ENCODE measurements at places on chromosomes 5 and 9.

GRCh38 chr5:11504886-11505193 is 399.4 kb downstream of the CTNND2 start:
- no peak for DNase-seq

DNA sequence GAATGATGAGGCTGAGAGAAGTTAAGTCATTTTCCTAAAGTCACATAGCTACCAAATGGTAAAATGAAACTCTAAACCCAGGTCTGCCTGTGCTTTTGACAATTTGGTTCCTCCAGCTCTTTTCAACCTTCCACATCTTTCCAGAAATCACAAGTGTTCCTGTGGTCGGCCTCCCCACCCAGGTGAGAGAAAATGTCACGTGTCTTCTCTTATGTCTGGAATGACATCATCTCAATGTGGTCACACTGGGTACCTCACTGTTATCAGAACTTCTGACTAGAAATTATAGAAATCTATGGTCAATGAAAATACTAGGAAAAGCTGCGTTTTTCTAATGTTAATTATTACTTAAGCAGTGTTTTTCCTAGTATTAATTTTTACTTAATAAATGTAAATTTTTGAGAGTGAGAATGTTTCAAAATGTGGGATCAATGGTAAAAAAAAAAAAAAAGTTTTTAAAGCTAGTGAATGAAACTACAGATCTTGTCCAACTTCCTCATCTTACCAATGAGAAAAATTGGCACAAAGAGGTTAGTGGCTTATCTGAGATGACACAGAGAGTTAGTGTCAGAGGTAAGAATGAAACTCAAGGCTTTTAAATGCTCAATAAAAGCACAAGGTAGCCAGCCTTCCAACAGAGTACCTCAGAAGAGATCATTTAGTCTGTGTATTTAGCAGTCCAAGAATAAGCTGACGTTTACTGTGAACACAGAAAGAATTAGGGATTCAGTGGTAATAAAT is 228.7 kb upstream of the NR4A3 start:
- DNase-seq = no peak

DNA sequence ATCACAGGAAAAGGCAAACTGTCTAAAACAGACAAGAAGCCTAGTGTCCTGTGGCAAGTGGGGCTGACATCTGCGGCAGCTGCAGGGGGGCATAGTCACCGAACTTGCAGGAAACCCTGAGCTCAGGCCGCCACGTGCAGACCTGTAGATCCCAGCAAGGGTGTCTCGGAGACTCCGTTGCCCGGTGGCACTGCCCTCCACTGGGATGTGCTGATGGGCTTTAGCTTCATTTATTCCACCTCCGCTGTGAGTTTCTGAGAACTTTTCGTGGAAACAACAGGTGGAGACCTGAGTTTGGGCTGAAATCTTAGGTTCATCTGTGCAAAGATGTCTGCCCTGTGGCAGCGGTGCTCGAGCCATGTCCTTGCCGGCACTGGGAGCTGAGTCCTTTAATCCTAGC is 22.1 kb downstream of the CEP72 start:
- no peak for DNase-seq

DNA sequence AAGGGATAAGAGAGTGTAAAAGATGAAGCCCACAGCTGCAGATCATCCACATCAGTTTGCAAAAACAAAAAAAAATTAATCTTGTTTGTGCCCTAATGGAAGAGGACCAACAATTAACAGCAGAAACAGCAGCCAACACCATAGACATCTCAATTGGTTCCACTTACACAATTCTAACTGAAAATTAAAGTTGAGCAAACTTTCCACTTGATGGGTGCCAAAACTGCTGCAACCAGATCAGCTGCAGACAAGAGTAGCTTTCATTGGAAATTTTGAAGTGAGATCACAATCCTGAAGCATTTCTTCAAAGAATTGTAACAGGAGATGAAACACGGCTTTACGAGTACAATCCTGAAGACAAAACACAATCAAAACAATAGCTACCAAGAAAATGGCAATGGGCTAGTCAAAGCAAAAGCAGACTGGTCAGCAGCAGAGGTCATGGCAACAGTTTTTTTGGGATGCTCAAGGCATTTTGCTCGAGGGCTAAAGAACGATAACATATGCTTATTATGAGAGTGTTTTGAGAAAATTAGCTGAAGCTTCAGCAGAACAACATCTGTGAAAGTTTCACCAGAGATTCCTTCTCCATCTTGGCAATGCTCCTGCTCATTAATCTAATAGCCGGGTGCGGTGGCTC is 4.1 kb upstream of the RBM27 start:
- no peak for DNase-seq

DNA sequence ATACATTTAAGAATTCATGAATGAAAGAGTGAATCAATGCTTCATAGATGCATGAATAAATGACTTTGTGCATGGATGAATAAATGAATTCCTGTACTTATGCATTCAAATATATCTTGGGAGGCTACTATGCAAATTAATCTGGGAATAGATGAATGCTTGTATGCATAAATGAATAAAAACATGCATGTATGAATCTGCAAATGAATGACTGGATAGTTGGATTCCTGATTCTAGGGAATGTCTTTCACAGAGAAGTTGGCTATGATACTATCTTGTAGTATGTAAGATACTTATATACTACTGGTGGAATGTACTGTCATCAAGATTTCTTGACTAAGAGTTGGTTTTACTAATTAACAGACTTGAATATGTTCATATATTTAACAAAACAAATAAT is 75.3 kb upstream of the ASTN2 start:
- DNase-seq = no peak

DNA sequence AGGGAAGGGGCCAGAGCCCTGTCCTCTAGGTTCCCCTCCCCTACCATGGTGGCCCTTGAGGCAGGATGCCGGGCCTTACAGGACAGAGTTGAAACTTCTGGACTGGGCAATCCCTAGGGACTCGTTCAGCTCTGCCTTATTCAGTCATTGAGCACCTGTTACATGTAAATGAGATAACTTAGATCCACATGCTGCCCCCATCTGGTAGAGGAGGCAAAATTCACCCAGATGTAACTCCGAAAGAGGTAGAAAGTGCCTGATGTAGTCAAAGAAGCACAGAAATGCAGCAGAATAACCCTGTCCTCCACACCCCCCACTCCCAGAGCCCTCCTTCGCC is 1.5 kb downstream of the GGTA1 start:
- DNase-seq = peak; percentile 78

GRCh38 chr5:73254642-73255041 is 81.6 kb downstream of the TMEM174 start:
- DNase-seq = no peak

DNA sequence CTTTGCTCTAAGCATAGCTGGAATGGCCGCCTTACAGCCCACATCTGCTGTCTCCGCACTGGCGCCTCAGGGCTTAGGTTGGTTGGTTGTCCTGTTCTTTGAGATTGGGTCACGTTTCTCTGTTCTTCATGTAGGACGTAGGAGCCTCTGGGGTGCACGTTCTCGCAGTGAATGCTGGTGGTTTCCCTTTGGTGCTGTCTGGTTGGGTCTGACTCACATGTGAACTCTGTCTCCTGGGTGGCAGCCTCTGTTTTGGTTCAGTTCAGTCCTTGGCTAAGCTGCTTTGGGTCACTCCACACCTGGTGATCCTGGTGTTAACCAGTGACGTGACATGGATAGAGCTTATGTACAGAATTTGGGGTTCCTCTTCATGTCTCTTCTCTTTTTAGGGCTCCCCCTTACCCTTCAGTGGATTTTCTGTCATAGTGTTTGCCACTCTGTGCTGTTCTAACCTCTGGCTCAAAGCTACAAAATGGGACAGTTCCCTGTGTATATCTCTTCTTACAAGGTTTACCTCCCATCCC is 12.6 kb upstream of the LPCAT1 start:
- DNase-seq = no peak

GRCh38 chr5:81850501-81851357 is 99.8 kb upstream of the SSBP2 start:
- DNase-seq = no peak

DNA sequence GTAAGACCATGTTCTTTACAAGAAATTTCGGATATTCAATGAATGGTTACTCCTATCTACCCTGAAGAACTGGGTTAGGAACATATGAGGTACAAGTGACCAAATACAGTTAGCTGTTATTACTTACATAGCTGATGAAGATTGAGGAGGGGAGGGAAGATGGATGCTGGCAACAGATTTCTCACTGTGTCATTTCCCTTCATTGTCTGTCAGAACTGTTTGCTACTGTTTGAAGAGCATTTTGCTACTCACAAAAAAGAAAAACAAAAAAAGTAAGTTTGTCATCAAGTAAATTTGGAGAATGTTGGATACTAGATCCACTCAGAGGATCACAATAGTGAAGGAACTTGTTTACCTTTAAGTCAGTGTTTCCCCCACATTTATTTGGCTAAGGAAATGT is 53.7 kb downstream of the ENC1 start:
- DNase-seq = no peak

GRCh38 chr5:69156456-69156855 is 10.5 kb upstream of the CCNB1 start:
- DNase-seq = no peak

GRCh38 chr9:117080765-117081390 is 334.0 kb downstream of the ASTN2 start:
- DNase-seq = no peak

GRCh38 chr9:119991797-119992196 is 588.2 kb downstream of the CDK5RAP2 start:
- no peak for DNase-seq

DNA sequence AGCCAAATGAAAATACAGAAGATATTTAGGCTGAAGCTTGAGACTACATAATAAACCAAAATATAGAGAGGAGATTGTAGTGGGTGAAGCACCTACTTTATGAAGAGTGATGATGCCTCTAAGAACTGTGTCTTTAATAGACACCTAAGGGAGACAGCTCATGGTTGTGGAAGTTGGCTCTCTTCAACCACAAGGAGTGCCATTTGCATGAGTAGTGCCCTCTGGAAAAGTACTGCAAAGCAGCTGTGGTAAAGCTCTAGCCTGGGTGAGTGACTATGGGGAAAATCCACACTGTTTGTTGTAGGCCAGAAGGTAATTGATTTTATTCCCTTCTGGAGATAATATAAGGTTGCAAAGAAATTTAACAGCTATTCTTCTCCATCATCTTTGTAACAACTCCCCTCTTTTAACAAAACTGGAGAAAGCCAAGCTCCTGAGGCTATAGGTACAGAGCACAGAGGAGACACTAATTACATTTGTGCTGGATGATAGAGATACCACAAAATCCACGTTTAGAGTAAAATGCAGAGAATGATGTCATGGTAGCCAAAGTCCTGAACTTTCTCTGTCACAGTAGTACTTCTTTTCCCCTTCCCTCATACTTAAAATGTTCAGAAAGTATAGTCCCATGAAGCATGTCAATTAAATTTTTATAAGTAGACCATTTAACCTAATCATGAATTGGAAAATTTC is 122.8 kb downstream of the STARD4 start:
- no peak for DNase-seq

- no peak for DNase-seq
Measured at GRCh38 chr9:97524424-97524823, 23.0 kb downstream of the TMOD1 start.

DNA sequence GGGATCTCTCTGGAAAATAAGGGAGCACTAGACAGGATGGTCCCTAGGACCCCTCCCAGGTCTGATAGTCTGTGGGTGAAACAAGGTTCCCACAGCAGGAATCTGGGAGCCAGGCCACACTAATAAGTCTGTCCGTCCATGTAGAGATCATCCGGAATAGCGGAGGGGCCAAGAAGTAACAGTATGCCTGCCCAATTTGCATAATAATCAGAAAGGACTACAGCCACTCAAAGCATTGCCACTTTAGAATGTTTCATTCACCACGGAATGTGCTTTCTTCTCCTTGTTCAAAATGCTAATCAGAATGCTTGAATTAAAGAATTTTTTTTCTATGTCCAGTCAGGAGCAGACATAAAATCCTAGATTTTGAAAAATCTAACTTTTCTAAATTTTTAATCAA is 254.9 kb downstream of the ACTL7B start:
- no peak for DNase-seq

- DNase-seq = no peak
Measured at GRCh38 chr5:175623088-175623487, 34.8 kb upstream of the HRH2 start.

DNA sequence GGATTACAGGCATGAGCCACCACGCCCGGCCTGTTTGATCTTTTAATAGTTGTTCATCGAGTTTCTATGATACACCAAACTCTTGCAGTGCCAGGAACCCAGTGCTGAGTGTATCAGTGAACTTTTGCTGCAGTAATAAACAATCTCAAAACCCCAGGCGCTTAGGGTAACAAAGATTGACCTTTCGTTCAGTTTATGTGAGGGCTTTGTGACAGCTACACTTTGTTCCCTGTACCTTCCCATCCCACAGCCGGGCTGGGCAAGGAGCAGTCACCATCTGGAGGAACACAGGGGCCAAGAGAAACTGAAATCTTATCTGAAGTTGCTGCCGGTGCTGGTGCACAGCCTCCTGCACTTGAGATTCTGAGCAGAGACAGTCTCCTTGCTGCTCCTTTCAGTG is 17.2 kb upstream of the WNK2 start:
- no peak for DNase-seq
